ENCODE measurements at places on chromosomes 11 and 22.

GRCh38 chr22:46134111-46134705 is 16.1 kb upstream of the PPARA start:
- H3K4me3 ChIP-seq = no peak overlapping the region
- no peaks in the 10 kb centered on the region for H3K36me3 ChIP-seq
- H3K4me1 ChIP-seq = peaks cover 3% of the 10 kb centered on the region
- no peak overlapping the region for H3K27ac ChIP-seq

DNA sequence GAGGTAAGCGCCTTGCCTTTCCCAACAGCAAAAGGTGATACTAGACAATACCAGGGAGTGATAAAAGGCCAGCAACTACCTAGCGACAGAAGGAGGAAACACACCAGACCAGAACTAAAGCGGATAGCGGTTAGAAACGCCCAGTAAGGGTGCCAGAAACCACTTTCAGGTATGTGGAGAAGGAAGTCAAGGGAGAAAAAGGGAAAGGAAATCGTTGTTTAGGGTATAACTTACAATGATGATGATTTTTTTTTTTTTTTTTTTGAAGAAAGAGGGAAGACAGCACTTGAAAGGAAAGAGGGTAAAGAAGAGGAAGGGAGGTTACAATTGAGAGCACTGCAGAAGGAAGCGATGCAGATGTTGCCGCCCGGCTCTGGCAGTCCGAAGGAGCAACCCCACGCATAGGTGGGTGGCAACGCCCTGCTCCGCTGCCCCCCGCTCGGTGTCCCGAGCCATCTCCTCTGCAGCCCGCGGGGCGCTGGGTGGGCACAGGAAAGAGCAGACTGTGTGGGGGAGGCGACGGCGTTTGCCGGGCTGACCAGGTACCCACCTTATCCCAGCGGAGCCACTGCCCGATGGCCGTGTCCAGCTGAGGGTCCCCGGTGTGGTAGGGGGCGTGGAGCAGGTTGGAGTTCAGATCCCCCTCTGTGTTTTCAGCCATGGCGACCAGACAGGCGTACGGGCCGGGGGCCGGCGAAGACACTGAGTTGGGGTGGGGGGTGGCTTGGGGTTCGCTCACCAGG is 561 bp downstream of the PGM2L1 start:
- H3K4me1 ChIP-seq = no peaks in the 10 kb centered on the region
- DNase-seq = no peak
- peak overlapping the region; percentile 98 for H3K27ac ChIP-seq
- H3K27me3 ChIP-seq = no peaks in the 10 kb centered on the region

GRCh38 chr11:72301486-72301885 is 57.5 kb upstream of the PHOX2A start:
- H3K36me3 ChIP-seq = peaks cover 19% of the 10 kb centered on the region
- no peak overlapping the region for H3K4me3 ChIP-seq
- H3K27ac ChIP-seq = no peak overlapping the region
- DNase-seq = no peak
- no peaks in the 10 kb centered on the region for H3K27me3 ChIP-seq

DNA sequence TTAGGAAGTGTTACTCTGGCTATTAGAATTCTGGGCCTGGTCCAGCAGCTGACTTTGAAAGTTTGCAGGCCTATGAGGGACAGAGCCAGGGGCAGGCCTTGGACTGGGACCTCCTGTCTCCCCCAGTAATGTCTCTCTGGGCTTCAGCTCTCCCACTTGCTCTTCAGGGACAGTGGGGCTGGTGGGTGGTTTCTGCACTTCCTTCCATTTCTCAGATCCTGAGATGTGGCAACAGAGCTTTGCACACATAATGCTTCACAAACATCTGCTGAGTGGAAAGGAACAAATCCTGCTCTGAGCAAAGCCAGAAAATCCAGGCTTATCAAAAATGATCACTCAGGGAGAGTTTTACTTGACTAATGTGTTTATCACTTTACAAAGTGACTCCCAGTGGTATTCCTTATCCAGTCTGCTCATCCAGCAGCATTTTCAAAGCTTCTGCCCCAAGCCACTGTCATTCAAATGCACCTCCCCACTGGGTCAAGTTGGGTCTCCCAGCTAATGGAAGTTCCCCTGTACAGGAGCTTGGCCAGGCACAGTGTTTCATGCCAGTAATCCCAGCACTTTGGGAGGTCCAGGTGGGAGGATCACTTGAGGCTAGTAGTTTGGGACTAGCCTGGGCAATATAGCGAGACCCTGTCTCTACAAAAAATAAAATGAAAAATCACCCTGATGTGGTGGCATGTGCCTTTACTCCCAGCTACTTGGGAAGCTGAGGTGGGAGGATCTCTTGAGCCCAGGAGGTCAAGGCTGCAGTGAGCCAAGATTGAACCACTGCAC is 13.5 kb upstream of the OSBP2 start:
- no peak overlapping the region for H3K4me3 ChIP-seq
- no peak overlapping the region for H3K27ac ChIP-seq
- H3K27me3 ChIP-seq = peaks cover 19% of the 10 kb centered on the region
- peaks cover 21% of the 10 kb centered on the region for H3K4me1 ChIP-seq
- no peaks in the 10 kb centered on the region for H3K36me3 ChIP-seq
- no peak for DNase-seq

- H3K4me1 ChIP-seq = peaks cover 16% of the 10 kb centered on the region
- no peak for DNase-seq
- H3K27me3 ChIP-seq = no peaks in the 10 kb centered on the region
- no peak overlapping the region for H3K27ac ChIP-seq
- H3K36me3 ChIP-seq = no peaks in the 10 kb centered on the region
- no peak overlapping the region for H3K4me3 ChIP-seq
These were observed 18.0 kb upstream of the ARHGAP32 start for GRCh38 chr11:129209891-129210830.

DNA sequence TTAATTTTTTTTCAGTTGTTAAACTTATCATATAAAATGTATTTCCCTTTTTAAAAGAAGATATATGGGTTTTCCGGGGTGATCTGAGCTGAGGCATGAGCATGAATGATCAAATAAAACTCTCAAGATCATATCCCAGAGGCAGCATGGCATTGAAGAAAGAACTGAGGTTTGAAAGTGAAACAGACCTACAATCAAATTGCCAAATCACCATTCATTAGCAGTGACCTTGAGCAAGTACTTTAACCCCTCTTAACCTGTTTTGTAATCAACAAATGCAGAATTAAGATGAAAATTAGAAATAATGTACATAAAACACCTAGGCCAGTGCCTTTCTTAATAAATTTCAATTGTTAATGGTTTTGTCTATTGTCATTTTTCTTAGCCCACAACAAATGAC is 116.0 kb downstream of the RBFOX2 start:
- no peak for DNase-seq
- no peaks in the 10 kb centered on the region for H3K27me3 ChIP-seq
- H3K36me3 ChIP-seq = no peaks in the 10 kb centered on the region
- H3K4me1 ChIP-seq = peaks cover 54% of the 10 kb centered on the region

DNA sequence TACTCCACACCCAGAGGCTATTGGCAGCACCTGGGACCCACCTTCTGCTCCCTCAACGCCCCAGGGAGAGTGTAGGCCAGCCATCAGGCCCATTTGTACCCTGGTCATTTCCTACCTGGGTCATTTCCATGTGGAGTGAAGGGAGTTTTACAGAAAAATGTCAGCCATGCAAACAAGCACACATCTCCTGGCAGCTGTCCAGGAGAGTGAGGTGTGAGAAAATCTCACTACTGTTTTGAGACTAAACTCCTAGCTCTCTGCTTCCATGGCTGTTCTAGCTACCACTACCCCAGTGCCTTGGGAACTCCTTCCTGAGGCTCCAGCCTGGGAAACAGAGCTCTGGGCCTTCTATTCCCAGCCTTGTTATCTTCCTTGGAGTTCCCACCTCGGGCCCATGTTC is 2.8 kb upstream of the TMPRSS13 start:
- DNase-seq = no peak
- H3K4me1 ChIP-seq = peaks cover 28% of the 10 kb centered on the region
- H3K27me3 ChIP-seq = peaks cover 5% of the 10 kb centered on the region
- H3K4me3 ChIP-seq = peak overlapping the region; percentile 58
- peak overlapping the region; percentile 76 for H3K27ac ChIP-seq

DNA sequence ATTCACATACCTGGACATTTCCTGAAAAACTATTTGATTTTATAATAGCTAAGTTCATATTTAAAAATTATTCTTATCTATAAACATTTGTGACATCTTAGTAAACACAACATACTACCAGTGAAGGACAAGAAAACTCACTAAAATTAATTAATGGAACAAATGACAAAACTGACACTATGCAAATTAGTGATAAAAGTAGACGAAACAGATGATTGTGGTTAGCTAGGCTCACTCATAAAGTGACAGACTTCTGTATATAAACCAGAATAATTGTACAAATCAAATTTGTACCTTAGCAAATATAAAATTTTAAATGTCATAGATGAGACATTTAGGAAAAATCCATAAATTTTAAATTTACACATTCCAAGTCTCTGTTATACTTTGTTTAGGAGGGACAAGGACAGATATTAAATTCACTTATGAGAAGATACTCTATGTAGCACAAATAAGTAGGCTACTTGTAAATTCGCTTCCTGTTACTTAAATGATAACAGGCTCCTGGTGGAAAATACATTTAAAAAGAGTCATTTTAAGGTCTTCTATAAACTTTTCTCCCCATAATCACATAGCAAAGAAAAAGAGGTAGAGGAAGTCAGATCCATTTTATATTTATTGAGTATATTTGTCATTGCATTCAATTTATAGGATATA is 81.2 kb downstream of the KIF18A start:
- no peaks in the 10 kb centered on the region for H3K4me1 ChIP-seq
- H3K27me3 ChIP-seq = no peaks in the 10 kb centered on the region
- H3K4me3 ChIP-seq = no peak overlapping the region
- H3K36me3 ChIP-seq = peaks cover 23% of the 10 kb centered on the region
- no peak overlapping the region for H3K27ac ChIP-seq

DNA sequence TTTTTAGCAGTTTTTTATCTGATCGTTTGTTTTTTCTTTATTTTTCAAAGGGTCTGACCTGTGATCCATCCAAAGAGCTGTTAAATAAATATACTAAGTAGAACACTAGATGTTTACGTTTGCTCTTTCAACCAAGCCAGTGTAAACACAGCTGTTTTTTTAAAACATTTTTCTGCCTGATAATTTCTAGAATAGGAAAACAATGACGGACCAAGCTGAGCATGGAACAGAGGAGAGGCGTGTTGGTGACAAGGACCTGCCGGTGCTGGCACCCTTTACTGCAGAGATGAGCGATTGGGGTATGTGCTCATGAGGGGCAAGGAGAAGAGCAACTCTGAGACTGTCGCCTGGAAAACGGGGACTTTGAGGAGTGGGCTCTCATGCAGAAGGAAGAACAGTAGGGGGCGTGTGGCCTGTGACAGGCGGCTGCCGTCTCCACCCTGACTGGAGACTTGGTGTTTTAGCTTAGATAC is 28.6 kb upstream of the PANX2 start:
- peaks cover 12% of the 10 kb centered on the region for H3K27me3 ChIP-seq
- H3K27ac ChIP-seq = no peak overlapping the region
- no peaks in the 10 kb centered on the region for H3K36me3 ChIP-seq

GRCh38 chr11:109885006-109885405 is 208.2 kb upstream of the ZC3H12C start:
- H3K27me3 ChIP-seq = peaks cover 5% of the 10 kb centered on the region
- no peak overlapping the region for H3K27ac ChIP-seq
- no peaks in the 10 kb centered on the region for H3K4me1 ChIP-seq
- H3K36me3 ChIP-seq = no peaks in the 10 kb centered on the region
- no peak for DNase-seq
- H3K4me3 ChIP-seq = no peak overlapping the region

DNA sequence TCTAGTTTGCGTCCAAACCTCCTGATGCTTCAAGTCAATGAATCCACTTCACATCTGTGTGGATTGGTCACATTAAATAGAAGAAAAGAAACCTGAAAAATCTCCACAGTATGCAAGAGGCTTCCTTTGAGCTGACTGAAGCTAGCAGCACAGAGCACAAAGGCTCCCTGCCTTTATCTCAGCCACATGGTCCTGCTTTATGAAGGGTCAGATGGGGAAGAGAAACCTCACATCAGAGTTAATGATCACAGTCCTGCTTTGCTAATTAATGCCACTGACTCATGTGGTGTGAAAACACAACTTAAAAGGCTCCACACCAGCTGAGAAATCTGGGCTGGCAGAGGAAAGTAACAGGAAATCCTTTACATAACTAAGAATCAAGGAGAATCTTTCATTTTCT is 1291.0 kb downstream of the LRRC4C start:
- H3K27me3 ChIP-seq = no peaks in the 10 kb centered on the region
- H3K4me3 ChIP-seq = no peak overlapping the region
- no peak overlapping the region for H3K27ac ChIP-seq
- H3K4me1 ChIP-seq = peaks cover 8% of the 10 kb centered on the region

All from type B pancreatic cell (in vitro differentiated cells).